NCI-H1417 (cell line): ENCODE measurements at places on chromosomes 7 and 10.

GRCh38 chr7:5500777-5501350 lies 77.2 kb upstream of the TNRC18 start:
- no peak for DNase-seq

DNA sequence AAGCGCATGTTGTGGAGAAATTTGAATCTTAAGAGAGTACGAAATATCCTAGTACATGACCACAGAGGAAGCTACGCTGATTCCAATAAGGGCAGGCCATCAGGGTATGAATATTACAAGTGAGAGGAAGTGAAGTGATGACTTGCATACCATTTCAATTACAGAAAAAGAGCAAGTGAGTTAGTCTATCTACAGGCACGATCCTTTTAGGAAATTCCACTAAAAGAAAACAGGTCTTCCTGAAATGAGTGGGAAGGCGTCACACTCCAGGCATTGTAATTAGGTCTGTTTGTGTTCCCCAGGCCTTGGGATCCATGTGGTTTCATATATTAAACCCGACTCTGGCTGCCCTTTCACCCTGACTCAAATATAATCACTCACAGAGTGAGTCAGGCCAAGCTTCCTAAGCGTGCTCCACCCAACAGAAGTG lies 152.5 kb downstream of the SEMA3A start:
- no peak for DNase-seq

DNA sequence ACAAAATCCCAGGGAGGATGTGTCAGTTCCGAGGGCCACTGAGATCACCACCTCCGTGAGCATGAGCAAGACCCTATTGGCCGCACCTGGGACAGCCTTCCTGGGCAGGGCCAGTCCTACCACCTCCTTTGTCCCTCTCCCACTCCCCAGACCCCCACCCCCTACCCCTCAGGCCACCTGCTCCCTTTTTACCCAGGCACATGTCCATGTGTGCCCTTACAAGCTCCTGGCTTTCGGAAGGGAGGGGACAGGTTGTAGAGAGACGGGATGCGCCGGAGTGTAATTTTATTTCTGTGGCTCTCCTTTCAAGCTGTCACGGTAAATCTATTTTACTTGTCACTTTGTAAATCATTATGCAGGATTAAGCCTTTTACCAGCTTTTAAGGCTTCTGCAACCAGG lies 20.9 kb downstream of the ZMIZ1 start:
- DNase-seq: no peak

DNA sequence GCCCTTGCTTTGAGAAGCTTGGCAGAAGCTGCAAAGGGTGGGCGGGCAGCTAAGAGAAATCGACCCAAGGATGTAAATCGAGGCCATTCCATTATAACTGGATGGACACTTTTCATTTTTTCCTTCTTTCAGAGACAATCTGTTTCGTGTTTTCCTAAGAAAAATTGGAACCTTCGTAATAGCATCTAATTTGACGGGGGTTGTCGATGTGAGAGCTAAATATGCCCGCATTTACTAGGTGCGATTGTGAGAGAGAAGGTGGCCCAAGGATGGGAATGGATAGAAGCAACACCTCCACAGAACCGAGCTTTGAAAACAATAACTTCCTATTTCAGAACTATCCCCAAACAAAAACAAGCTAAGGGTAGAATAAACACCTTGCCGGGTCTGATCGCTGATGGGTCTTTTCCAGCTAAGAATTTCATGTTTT lies 848 bp upstream of the HOXA4 start:
- no peak for DNase-seq

- no peak for DNase-seq
These were observed 295.6 kb downstream of the DPP6 start for GRCh38 chr7:154347700-154348266.

GRCh38 chr7:29204491-29205272 lies 10.1 kb downstream of the CHN2 start:
- no peak for DNase-seq

DNA sequence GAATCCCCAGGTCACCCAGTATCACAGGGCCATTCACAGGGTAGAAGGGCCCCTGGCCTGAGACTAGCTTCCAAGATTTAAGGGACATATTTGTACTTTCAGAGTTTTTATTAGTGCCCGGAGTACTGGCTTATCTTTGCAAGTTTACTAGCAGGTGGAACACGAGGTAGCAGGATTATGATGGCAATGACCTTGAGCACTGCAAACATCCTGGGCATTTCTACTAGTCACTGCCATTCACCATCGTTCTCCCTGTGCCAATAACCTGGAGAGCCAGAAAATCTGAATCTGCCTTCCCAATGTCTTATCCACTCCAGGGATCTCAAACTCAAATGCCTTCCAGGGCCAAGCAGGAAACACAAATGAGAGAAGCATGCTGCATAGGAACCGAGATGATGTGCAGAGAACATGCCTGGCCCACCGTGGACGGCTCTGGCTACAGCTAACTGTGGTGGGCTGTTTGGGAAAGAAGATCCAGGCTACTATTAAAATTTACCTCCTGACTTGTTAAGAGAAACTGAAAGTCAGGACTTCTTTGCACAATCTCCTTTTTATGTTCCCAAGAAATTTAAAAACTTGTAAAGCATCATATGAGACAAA lies 16.7 kb downstream of the FAM53B start:
- DNase-seq: no peak

GRCh38 chr10:102602272-102603045 lies 41.8 kb upstream of the TRIM8 start:
- DNase-seq: no peak

DNA sequence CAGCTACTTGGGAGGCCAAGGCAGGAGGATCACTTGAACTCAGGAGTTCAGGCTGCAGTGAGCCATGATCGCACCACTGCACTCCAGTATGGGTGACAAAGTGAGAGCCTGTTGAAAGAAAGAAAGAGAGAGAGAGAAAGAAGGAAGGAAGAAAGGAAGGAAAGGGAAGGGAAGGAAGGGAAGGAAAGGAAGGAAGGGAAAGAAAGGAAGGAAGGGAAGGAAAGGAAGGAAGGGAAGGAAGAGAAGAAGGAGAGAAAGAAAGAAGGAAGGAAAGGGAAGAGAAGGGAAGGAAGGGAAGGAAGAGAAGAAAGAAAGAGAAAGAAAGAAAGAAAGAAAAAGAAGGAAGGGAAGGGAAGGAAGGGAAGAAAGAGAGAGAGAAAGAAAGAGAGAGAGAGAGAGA lies 61.5 kb downstream of the CLIP2 start:
- no peak for DNase-seq

- no peak for DNase-seq
These were observed 140.4 kb downstream of the NRBF2 start for GRCh38 chr10:63273577-63273976.
